ENCODE measurements at places on chromosomes 3 and 15.
A peak's percentile ranks its signal among the peaks of the same experiment; 100 is the strongest.

GRCh38 chr3:166455744-166456143, 618.5 kb upstream of the BCHE start:
- no peak for DNase-seq

GRCh38 chr3:124207873-124208485, 216.1 kb upstream of the ROPN1 start:
- DNase-seq, result no peak

DNA sequence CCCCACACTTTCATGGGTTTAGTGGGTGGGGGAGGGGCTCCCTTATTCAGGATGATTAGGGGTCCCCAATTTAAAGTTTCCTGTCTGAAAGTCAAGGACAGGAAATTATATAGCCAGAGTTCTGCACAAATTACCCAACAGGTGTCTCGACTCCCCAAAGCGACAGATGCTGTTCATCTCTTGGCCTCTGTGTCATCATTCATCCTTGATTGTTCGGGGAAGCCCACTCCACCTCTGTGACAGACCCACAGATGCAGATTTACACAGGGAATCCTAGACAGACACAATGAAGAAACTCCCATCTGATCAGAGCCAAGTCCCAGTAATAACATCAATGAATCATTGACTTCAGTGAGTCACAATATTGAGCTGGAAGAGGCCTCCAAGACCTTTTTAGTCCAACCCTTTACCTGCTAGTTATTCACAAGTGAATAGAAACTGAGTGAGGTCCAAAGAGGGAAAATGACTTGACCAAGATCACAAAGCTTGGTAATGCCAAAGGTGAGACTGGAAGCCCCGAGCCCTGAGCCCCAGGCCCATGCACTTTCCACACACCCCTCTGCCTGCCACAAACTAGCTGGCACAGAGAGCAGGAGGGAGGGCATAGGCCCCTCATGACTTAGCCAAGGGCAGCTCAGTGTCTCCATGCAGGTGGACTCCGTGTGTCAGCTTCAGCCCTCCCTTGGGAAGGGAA, 7.9 kb upstream of the SRP14 start:
- DNase-seq, result no peak

- no peak for DNase-seq
Observed at GRCh38 chr3:127803619-127804018, 18.7 kb downstream of the MGLL start.

GRCh38 chr3:41301548-41301947, 102.2 kb downstream of the CTNNB1 start:
- no peak for DNase-seq

GRCh38 chr3:38782148-38782547, 33.9 kb downstream of the SCN10A start:
- DNase-seq, result no peak

- no peak for DNase-seq
Observed at GRCh38 chr3:47464588-47464987, 11.2 kb downstream of the SCAP start.

DNA sequence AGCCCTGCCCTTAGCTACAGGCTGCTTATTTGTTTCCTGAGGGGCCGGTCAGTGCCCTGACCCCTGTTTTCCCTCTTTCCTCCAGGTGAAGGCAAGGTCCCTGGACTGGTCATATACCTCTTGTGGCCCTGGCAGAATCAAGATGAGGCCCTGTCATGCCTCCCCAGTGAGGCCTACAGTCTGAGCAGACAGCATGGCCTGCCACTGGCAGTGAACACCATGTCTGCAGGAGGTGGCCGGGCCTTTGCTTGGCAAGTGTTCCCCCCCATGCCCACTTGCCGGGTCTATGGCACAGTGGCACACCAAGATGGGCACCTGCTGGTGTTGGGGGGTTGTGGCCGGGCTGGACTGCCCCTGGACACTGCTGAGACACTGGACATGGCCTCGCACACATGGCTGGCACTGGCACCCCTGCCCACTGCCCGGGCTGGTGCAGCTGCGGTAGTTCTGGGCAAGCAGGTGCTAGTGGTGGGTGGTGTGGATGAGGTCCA, 1.2 kb downstream of the KLHDC8B start:
- DNase-seq, result no peak

DNA sequence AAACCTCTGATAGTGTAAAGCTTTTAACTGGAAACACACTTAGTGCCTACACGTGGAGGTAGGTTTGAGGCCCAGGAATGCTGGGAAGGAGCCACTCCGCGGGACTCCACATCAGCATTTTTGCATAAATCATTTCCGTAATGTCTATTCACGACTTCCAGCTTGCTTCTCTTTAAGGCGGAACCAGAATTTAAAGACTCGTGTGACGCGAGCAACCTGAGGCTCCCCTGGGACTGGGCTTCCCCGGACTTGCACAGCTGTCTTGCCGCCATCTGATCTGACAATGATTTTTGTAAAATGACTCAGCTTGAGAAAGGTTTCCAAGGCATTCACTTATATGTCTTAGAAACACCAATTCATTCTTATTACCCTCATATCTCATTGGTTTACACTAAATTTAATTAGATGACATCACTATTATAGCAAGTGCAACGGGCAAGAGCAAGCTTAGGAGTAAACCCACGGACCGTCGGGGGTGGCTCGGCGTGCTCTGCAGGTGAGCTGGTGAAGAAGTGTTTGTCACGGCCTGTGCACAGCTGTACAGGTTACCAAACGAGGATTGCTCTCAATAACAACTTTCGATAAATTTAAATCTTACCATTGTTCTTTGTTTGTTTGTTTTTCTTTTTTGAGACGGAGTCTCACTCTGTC, 95.2 kb downstream of the CHSY1 start:
- DNase-seq, result peak; percentile 55

- DNase-seq, result no peak
Observed at GRCh38 chr3:99242271-99242670, 340.8 kb upstream of the DCBLD2 start.

All from NCI-H187 treated with DMSO at 0.1 percent for 48 hours (cell line).